ENCODE measurements at places on chromosomes 12 and 14.
A peak's percentile ranks its signal among the peaks of the same experiment; 100 is the strongest.

DNA sequence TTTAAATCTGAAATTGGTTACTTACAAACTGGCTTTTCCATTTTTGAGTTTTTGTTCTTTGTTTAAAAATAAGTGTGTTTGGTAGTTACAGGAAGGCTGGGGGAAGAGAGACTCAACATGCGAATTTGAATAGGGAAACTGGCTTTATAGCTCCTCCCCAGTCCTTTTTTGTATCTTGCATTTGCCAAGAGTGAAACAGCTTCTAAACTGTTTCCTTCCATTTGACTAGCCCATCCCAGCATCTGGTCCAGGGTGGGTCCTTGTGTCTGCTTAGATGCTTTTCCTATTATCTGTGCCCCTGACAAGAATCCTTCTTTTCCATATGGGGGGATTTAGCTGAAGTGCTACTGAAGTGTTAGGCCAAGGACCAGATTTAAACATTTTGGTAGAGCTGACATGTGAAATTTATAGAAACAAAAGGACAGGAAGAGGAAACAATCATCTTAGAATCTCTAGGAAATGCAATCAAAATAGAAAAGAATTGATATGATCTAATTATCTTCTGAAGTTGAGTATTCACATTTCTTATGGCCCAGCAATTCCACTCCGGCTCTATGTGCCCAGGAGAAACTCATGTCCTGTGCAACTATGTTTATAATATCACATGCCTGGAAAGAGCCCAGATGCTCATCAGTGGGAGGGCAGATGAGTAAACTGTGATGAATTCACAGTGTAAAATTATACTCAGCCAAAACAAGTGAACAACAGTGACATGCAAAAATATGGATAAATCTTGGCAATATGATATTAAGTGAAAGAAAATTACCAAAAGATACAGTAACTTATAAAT is 7.4 kb downstream of the SMOC1 start:
- peaks cover 29% of the 10 kb centered on the region for H3K27me3 ChIP-seq
- H3K27ac ChIP-seq: no peak overlapping the region
- DNase-seq: no peak
- H3K4me1 ChIP-seq: no peaks in the 10 kb centered on the region
- no peaks in the 10 kb centered on the region for H3K36me3 ChIP-seq
- no peak overlapping the region for H3K4me3 ChIP-seq

- peak; percentile 72 for DNase-seq
- peaks cover 24% of the 10 kb centered on the region for H3K27me3 ChIP-seq
- no peaks in the 10 kb centered on the region for H3K36me3 ChIP-seq
- H3K4me1 ChIP-seq: no peaks in the 10 kb centered on the region
- no peak overlapping the region for H3K4me3 ChIP-seq
- H3K27ac ChIP-seq: no peak overlapping the region
Observed at GRCh38 chr14:54175298-54175942, 218.8 kb upstream of the BMP4 start.

GRCh38 chr12:9745199-9745598 is 12.3 kb upstream of the CLECL1 start:
- H3K27ac ChIP-seq: no peak overlapping the region
- DNase-seq: no peak
- H3K27me3 ChIP-seq: no peaks in the 10 kb centered on the region

DNA sequence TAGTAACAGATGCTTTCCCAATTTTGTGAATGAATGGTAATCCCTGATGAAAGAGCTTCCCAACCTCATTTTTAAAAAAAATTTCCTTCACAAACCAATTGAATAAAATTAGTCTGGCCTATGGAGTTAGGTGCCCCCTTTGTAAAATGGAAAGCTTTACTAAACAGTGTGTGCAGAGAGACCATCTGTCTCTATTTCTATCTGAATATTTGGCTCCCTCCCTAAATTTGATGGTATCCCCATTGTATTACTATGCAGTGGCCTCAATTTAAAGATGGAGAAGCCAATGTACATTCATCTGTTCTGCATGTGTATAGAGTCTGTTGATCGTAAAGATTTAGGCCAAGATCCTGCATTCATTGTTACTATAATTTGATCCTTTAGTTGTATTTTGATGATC is 397.7 kb upstream of the RGS6 start:
- no peak overlapping the region for H3K4me3 ChIP-seq
- H3K27ac ChIP-seq: no peak overlapping the region
- H3K4me1 ChIP-seq: peaks cover 17% of the 10 kb centered on the region
- H3K36me3 ChIP-seq: peaks cover 15% of the 10 kb centered on the region
- DNase-seq: no peak

DNA sequence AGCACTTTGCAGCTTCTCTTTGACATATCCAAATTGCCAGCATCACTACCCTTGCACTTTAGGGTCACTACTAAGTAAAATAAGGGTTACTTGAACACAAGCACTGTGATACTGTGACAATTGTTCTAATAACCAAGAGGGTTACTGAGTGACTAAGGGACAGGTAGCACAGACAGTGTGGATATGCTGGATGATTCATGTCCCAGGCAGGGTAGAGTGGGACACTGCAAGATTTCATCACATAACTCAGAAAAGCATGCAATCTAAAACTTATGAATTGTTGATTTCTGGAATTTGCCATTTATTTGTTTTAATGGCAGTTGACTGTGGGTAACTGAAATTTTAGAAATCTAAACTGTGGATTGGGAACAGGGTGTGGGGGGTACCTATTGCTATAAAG is 218.8 kb downstream of the KITLG start:
- H3K27ac ChIP-seq: no peak overlapping the region
- no peaks in the 10 kb centered on the region for H3K4me1 ChIP-seq
- no peak overlapping the region for H3K4me3 ChIP-seq
- peaks cover 3% of the 10 kb centered on the region for H3K27me3 ChIP-seq

GRCh38 chr12:30440826-30441602 is 254.7 kb downstream of the IPO8 start:
- H3K27me3 ChIP-seq: peaks cover 3% of the 10 kb centered on the region
- H3K27ac ChIP-seq: no peak overlapping the region
- H3K4me1 ChIP-seq: no peaks in the 10 kb centered on the region

DNA sequence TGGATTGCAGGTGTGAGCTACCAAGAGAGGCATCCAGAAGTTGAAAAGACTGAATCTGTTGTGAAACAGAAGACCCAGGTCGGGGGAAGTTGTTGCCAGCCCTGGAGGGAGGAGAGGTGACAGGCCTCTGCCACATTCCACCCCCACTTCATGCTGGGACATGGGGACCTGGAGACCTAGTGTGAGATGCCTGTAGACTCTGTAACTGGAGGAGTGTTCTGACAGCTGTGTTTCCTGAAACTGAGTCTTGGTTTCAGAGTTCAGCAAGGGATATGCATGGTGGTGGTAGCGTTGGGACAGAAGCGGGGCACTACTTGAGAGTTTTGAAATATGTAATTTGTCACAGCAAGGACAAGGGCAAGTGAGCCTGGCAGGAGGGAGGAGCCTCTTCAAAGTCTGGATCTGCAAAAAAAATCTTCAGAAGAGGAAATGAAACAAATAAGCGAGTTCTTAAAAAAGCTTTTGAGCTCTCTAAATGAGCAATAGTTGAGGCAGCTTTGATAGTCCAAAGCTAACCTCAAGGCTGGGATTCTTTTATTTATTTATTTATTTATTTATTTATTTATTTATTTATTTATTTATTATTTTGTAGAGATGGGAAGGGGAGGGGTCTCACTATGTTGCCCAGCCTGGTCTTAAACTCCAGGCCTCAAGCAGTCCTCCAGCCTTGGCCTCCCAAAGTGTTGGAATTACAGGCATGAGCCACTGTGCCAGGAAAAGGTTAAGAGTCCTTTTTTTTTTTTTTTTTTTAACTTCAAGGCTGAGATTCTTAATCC is 58.9 kb upstream of the EEA1 start:
- H3K4me3 ChIP-seq: peak overlapping the region; percentile 22
- H3K27me3 ChIP-seq: no peaks in the 10 kb centered on the region
- peak; percentile 71 for DNase-seq
- H3K27ac ChIP-seq: peak overlapping the region; percentile 88
- H3K4me1 ChIP-seq: peaks cover 37% of the 10 kb centered on the region

DNA sequence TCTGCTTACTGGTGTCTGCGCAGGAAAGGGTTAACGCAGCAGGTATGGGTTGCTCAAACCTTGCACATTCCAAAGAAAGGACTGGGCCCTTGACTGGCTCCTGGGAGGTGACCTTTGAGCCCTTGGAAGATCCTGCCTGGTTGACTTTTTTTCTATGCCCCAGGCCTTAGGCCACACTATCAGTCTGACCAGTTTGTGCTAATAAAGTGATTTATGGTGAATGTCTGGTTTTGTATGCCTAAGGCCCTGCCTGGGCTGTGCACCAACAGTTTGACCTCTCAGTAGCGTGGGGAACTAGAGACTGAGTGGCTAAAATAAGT is 61.4 kb upstream of the SCN8A start:
- peaks cover 6% of the 10 kb centered on the region for H3K4me1 ChIP-seq
- no peaks in the 10 kb centered on the region for H3K27me3 ChIP-seq
- H3K27ac ChIP-seq: no peak overlapping the region
- no peaks in the 10 kb centered on the region for H3K36me3 ChIP-seq

DNA sequence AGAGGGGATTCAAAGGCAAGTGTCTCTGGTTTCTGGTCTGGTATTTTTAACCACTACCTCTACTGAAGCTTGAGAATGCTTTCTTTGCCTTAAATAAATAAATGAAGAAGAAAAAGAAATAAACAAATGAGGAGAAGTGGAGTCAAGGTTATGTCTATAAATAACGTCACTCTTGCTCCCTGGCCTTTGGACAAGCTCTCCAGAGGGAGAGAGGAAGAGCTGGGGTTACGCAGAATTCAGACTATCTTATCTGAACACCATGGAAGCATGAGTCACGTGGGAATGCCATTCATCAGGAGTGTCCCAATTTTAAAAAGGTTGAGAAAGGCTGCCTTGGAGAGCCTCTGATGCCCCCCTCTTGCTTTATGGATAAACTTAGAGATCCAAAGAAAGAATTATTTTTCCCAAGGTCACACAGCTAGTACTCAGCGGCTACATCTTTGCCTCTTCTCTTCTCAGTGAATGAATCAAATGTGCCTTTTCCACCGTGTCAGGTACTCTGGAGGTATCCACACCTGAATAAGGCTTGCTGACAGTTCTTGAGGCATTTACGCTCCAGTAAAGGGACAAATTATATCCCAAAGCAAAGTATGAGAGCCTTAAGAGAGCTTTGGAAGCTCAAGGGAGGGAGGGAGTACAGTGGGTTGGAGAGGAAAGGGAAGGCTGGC is 12.9 kb upstream of the MSI1 start:
- DNase-seq: no peak
- H3K36me3 ChIP-seq: no peaks in the 10 kb centered on the region
- H3K4me3 ChIP-seq: no peak overlapping the region
- H3K27ac ChIP-seq: no peak overlapping the region

GRCh38 chr14:73437206-73437605 is 21.1 kb downstream of the NUMB start:
- H3K27ac ChIP-seq: no peak overlapping the region
- no peaks in the 10 kb centered on the region for H3K27me3 ChIP-seq
- no peak overlapping the region for H3K4me3 ChIP-seq
- no peak for DNase-seq
- no peaks in the 10 kb centered on the region for H3K36me3 ChIP-seq

- DNase-seq: no peak
- no peak overlapping the region for H3K4me3 ChIP-seq
- no peak overlapping the region for H3K27ac ChIP-seq
- no peaks in the 10 kb centered on the region for H3K36me3 ChIP-seq
- no peaks in the 10 kb centered on the region for H3K27me3 ChIP-seq
- peaks cover 7% of the 10 kb centered on the region for H3K4me1 ChIP-seq
Observed at GRCh38 chr14:92502541-92503286, 10.9 kb upstream of the RIN3 start.
